ENCODE measurements at places on chromosomes 1 and 21.
A peak's percentile ranks its signal among the peaks of the same experiment; 100 is the strongest.

- no peak for DNase-seq
Measured at GRCh38 chr1:12178511-12178910, 11.7 kb downstream of the TNFRSF1B start.

DNA sequence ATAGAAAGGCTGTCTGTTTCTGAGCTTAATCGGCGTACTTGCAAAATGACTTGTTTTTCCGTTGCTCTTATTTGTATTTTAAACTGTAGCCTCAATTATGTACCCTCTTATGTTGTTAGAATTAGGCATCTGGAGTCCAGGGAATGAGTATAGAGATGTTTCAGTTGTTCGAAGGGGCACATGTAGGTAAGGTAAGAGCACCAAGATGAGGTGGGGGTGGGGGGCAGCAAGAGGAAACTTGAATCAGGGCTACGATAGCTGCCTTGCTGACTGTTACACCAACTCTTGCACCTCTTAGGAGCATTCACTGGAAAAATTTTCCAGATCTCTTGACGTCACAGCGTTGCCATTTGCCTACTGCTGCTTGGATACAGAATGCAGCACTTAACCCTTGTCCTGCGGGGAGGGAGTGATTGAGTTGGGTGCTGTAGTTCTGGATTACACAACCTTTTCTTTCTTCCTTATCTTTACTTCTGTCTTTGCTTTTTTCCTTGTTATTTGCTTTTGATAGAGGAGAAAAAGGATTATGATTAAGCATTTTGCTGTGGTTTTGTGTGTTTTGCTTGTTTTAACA is 3.2 kb downstream of the ATP1B1 start:
- DNase-seq, result peak; percentile 8

- no peak for DNase-seq
Measured at GRCh38 chr1:51736702-51737101, 119.8 kb downstream of the OSBPL9 start.

- no peak for DNase-seq
Measured at GRCh38 chr1:109269981-109270622, 12.8 kb downstream of the PSRC1 start.

- DNase-seq, result no peak
Measured at GRCh38 chr21:18222346-18222745, 22.3 kb upstream of the CHODL start.

DNA sequence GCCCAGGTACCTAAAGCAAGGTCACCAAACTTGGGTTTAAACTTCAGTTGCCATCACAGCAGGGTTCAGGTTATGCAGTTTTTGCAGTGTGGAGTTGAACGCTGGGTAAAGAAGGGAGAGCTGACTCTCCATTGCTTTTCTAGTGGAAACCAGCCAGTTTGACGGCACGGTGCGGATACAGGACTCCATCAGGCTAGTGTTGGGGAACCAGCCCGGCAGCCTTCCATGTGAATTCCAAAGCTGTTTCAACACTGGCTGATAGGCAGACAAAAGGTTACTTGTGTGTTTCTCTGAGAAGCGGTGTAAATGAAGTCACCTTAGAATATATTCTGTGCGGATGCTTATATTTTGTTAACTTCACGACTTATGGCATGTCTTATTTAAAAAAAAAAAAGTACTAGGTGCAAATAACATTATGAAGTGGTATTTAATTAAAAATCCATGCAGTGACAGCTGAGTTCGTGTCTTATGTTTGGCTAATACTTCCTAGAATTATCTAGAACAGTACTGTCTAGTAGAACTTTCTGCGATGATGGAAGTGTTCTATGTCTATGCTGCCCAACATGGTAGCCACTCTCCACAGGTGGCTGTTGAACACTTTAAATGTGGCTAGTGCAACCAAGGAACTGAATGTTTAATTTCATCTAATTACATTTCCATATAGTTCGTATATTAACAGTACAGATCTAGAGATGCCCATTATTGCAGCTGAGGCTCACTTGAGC is 29.9 kb upstream of the RCAN3 start:
- no peak for DNase-seq

DNA sequence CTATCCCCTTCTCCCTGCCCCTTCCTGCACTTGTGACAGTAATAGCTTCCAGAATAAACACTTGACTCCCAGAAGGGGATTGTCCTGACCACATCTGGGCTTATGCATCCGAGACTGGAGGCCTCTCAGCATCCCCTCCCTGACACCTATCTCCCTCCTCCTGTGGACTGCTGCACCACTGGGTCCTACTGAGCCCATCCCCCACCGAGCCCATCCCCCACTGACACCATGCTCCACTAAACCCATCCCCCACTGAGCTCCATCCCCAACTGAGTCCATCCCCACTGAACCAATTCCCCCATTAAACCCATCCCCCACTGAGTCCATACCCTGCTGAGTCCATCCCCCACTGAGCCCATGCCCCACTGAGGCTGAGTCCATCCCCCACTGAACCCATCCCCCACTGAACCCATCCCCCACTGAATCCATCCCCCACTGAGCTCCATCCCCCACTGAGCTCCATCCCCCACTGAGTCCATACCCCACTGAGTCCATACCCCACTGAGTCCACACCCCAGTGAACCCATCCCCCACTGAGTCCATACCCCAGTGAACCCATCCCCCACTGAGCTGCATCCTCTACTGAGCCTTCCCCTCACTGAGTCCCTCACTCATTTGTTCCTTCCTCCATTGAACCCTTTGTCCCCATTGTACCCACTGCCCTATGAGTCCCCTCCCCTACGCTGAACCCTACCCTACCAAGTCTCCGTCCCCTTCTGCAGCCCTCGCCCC is 5.6 kb downstream of the PDZK1IP1 start:
- no peak for DNase-seq

DNA sequence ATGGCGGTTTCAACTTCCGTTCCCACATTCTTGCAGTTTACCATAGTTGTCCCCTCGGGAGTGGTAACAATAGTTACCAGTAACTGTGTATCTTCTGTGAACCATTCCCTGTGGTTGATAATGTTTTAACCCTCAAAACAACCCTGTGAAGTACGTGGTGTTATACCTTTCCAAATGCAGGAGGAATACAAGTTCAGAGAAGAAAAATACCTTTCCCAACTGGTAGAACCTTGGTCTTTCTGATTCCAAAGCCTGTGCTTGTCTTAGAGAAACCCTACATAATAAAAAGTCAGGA is 789 bp downstream of the BTF3L4 start:
- no peak for DNase-seq

- no peak for DNase-seq
Measured at GRCh38 chr1:81635816-81636215, 164.9 kb upstream of the ADGRL2 start.

DNA sequence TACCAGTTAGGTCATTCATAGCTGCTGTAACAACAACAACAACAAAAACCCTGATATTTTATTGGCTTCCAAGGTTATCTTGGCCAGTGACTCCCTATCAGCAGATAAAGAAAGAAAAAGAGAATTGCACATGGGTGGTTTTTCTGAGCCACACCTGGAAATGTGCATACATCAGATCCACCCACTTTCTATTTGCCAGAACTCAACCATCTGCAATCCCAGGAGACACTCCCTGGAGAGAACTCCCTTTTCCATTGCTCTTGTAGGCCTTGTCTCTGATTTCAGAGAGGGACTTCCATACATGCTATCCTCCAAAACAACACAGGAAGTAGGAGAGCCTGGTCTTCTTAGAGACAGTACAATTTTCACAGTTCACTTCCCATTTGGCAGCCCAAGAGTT is 74.9 kb upstream of the ZC3H11B start:
- no peak for DNase-seq

- DNase-seq, result no peak
Measured at GRCh38 chr1:180975551-180975950, 47.1 kb downstream of the STX6 start.

GRCh38 chr21:17089091-17089491 is 423.8 kb upstream of the CXADR start:
- DNase-seq, result no peak

DNA sequence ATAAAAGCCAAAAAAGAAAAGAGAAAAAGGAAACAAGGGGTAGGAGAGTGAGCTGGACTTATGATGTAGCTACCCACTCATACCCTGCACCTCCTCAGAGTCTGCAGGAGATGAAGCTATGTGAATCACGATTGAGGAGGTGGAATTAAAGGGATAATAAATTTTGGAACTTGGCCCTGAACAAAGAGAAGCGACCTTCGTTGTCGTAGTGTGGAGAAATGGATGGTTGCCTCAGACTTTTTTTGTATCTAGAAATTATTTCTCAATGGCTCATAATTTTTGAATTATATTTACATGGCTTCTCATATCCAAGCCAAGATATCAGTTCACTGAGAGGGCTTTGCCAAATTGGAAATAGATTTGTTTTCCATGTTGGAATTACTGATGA is 37.8 kb upstream of the SIPA1L2 start:
- no peak for DNase-seq

- DNase-seq, result no peak
Measured at GRCh38 chr1:216045400-216045799, 377.8 kb downstream of the USH2A start.

DNA sequence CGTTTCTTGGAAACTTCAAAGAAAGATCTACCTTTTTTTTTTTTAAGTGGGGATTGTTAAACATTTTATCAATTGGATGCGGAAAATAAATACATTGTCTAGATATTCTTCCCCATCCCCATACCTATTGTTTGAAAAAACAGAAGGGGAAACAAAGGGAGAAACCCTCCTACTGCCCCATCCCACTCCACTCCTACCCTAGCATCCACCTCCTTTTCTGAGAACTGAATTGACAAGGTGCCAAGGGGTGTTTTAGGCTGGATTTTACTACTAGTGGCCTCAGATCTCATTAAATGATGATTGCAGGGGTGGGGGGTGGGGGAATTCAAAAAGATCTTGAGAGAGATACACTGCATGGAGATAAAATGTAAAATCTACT is 2.6 kb downstream of the EDARADD start:
- DNase-seq, result no peak

- no peak for DNase-seq
Measured at GRCh38 chr21:15050568-15051377, 14.0 kb downstream of the NRIP1 start.

DNA sequence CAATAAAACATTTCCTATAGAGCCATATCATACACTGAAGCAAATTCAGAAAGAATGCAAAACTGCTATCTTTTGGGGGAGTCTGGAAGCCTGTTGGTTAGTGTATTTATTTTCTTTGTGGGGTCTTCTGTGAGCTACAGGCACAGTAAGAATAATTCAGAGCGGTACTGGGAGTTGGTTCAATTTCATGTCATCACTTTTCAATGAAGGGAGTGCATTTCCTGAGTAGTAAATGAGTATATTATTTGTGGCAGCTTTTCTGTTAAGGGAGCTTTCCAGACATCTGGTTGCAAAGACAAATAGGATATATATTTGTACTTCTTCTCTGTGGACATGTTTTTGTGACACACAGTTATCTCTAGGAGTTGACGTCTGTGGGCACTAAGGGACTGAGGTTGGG is 130.6 kb downstream of the HUNK start:
- DNase-seq, result no peak

GRCh38 chr21:41251961-41252642 is 64.5 kb upstream of the FAM3B start:
- no peak for DNase-seq

DNA sequence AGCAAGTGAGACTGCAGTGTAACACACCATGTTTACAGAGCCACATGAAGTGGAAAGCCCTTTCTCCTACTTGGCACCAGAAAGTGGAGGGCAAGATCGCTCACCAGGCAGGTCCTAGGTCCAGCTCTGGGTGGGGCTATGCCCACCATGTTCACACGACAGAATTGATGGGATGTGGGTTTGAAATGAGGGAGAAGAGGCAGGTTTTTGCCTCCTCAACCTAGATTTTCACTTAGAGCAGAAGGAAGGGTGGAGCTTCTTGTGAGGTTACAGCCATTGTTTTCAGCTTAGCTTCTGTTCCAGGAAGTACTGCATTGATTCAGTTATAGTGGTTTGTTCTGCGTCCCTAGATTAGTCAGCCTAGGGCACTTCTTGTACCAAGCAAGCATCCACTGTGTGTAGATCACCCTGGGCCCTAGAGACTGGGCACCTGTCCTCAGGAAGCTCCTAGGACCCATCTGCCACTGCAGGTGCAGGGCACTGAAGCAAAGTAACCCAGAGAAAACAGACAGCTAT is 2.3 kb downstream of the CD53 start:
- no peak for DNase-seq

- no peak for DNase-seq
Measured at GRCh38 chr21:37699024-37699775, 217.1 kb downstream of the KCNJ6 start.

DNA sequence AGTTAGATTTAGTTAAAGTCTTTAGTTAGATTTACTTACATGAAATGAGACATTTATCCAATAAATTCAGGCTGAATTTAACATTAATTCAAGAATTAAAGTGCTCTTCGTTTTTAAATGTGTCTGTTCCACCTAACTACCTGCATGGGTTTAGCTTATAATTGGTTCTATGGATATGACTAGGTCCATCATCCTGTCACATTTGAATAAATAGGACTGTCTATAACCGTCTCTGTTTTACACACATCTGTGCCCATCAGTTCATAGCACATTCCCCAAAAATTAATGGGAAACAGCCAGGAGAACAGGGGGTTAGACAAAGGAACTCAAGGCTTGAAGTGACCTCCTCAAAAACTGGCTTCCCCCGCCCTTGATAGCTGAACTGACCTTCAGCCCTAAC is 219.6 kb downstream of the MRPL39 start:
- no peak for DNase-seq

GRCh38 chr1:89608984-89609725 is 23.8 kb upstream of the LRRC8C start:
- no peak for DNase-seq

DNA sequence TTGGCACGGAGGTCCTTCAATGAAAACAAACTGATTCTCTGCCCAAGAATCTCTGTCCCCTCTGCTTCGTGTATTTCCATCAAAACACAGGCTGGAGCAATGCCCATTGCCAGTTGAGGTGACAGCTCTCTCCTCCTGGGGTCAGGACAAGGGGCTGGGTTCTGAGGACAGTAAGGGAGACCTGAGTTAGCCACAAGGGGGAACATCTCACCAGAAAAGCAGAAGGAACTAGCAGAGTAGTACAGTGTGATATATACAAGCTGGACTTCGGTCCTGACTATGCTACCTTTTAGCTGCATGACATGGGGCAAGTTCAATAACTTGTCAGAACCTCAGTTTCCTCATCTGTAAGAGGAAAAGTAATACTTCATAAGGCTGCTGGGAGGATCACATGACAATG is 50.3 kb downstream of the SYT2 start:
- DNase-seq, result no peak

GRCh38 chr1:157162345-157162744 is 24.1 kb upstream of the ETV3 start:
- DNase-seq, result no peak

DNA sequence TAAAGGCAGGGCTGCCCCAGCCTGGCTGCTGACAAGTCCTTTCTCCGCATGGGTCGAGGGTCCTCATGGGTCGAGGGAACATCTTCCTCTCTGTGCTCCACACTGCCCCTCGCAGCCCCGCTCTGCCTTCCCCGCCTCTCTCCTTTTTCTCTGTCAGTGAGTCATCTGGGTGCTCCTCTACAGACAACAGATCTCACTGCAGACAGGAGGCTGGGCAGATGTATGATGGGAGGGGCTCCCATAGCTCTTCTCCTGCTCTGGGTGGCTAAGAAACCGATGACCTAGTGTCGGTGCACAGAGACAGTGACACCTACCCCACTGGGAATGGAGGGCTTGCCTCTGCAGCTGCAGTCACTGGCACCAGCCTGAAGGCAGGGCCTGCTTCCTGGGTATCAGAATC is 5.5 kb downstream of the KCNA10 start:
- no peak for DNase-seq
